ENCODE measurements at places on chromosomes 3 and 15. TPM values are rescaled to one million over a fixed set of nuclear protein-coding genes. Genes with fewer than 3 reads are reported as not detected.

The MUC20 gene
- total RNA-seq, result 53.4 TPM

The TIMP4 gene
- total RNA-seq, result 24.5 TPM

- peaks cover 11% of the 10 kb centered on the region for H3K4me1 ChIP-seq
- no peaks in the 10 kb centered on the region for H3K36me3 ChIP-seq
- H3K27ac ChIP-seq, result no peak overlapping the region
- DNase-seq, result no peak
Observed at GRCh38 chr3:53841296-53841695, 4.9 kb downstream of the CHDH start.

GRCh38 chr3:128254066-128254590, 100.8 kb downstream of the EEFSEC start:
- H3K4me3 ChIP-seq, result no peak overlapping the region
- H3K27me3 ChIP-seq, result no peaks in the 10 kb centered on the region
- no peaks in the 10 kb centered on the region for H3K4me1 ChIP-seq
- DNase-seq, result no peak
- H3K36me3 ChIP-seq, result no peaks in the 10 kb centered on the region

DNA sequence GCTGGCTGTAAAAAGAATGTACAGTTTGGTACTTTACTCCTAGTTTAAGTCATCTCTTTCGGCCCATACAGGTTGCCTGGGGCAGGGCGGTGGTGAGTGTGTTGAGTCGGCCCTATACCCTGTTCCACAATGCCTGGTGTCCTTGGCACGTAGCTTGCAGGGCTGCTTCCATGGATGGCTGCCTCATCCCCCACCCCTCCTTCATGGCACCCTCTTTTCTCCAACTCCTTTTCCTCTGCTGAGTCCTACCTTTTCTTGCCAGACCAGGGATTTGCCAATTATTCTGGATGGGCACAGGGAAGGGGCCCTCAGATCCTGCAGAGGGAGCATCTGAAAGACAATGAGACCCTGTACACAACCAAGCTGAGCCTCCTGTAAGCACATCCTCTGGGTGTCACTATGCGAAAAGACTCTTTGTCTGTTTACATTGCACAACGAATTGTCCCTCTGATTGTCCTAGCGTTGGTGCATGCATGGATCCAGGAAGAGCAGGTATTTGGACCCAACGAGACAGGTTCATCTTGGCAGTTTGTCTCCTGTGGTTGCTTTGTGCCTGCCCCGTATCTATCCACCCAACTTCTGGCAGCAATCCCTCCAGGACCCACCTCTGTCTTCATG, 73.6 kb upstream of the CGNL1 start:
- H3K4me3 ChIP-seq, result no peak overlapping the region
- no peaks in the 10 kb centered on the region for H3K36me3 ChIP-seq
- H3K27me3 ChIP-seq, result no peaks in the 10 kb centered on the region
- DNase-seq, result no peak

- peaks cover 2% of the 10 kb centered on the region for H3K4me1 ChIP-seq
- no peaks in the 10 kb centered on the region for H3K27me3 ChIP-seq
- no peak overlapping the region for H3K27ac ChIP-seq
- no peaks in the 10 kb centered on the region for H3K36me3 ChIP-seq
- peak; percentile 24 for DNase-seq
Observed at GRCh38 chr3:134846911-134847317, 51.9 kb downstream of the EPHB1 start.

DNA sequence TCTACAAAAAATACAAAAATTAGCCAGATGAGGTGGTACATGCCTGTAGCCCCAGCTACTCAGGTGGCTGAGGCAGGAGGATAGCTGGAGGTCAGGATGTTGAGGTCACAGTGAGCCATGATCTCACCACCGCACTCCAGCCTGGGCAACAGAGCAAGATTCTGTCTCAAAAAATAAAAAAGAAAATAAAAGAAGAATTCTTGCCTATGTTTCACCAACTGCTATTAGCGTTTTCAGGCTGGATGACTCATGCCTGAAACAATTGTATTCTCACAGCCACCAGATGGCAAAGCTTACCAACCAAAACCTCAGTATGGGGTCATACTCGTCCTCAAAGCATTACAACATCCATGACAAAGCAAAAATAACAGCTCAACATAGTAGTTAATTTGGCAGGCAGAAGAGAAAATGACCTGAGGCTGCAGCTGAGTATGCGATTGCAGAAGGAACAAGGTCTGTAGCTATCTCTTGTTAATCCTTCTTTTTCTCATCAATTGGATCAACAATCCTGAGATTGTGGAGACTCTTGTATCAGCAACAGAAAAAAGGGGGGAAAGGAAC, 52.2 kb downstream of the TP53BP1 start:
- peak overlapping the region; percentile 53 for H3K27ac ChIP-seq
- no peak for DNase-seq
- no peak overlapping the region for H3K4me3 ChIP-seq
- H3K27me3 ChIP-seq, result no peaks in the 10 kb centered on the region
